ENCODE measurements at places on chromosomes 11 and 22.

GRCh38 chr11:92251980-92252379, 27.4 kb downstream of the FAT3 start:
- no peak for DNase-seq

- DNase-seq, result no peak
These were observed 47.0 kb upstream of the CCDC89 start for GRCh38 chr11:85732965-85733364.

GRCh38 chr11:95372097-95372656, 141.2 kb upstream of the SESN3 start:
- no peak for DNase-seq

- DNase-seq, result no peak
These were observed 798.4 kb upstream of the TENM4 start for GRCh38 chr11:80239217-80239616.

DNA sequence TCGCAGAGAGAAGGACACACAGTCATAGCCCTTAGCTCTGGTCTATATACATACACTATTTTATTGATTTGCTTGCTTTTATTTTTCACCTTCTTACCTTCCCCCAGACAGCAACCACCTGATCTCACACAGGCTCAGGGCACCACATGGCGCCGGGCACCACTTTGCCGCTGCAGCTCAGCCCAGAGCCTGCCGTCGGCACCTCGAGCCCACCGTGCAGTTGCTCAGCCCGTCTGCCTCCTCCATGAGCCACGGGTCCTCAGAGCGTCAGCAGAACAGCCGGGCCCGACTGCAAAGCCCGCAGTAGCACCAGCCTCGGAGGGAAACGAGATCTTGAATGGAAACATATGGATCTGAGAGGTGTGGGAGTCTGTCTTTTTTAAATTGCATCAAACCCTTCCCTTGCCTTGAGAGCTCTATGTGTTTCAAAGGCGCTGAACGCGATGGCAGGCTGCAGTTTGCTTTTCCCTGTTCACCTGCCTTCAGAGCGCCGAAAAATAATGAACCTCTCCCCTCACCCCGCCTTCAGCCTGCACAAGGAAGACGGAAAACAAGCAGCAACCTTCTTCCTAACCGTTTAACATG, 505.4 kb downstream of the MN1 start:
- no peak for DNase-seq

GRCh38 chr11:124222407-124222806, 18.5 kb upstream of the OR8G1 start:
- DNase-seq, result no peak
